ENCODE measurements at places on chromosomes 2 and 18. TPM values are rescaled to one million over a fixed set of nuclear protein-coding genes. Genes with fewer than 3 reads are reported as not detected.

The RBM44 gene
- 4.0 TPM for total RNA-seq

GRCh38 chr2:21163213-21163612 is 39.4 kb downstream of the TDRD15 start:
- no peak for DNase-seq

- DNase-seq = no peak
These were observed 653.0 kb downstream of the RNF144A start for GRCh38 chr2:7570247-7570646.

The DSG4 gene
- not detected for total RNA-seq

The CYBRD1 gene
- 1.3 TPM for total RNA-seq

DNA sequence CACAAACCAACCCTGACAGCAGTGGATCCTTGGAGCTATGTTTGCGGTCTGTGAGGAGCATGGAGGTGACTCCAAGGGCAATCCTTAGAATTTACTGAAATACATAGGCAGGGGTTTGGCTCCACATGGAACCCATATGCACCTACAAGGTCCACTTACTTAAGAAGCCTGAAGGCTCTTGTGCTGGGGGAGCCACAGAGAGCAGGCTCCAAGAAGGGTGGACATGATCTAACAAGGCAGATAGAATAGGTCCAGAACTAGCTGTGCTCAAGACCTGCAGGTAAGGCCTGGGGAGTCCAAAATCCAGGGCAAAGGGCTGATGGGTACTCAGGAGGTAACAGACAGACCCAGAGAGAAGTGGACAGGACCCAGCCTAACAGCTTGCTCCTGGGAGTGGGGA is 1.2 kb upstream of the CDK5R2 start:
- no peak for DNase-seq

GRCh38 chr2:225337183-225337582 is 62.3 kb upstream of the NYAP2 start:
- no peak for DNase-seq

DNA sequence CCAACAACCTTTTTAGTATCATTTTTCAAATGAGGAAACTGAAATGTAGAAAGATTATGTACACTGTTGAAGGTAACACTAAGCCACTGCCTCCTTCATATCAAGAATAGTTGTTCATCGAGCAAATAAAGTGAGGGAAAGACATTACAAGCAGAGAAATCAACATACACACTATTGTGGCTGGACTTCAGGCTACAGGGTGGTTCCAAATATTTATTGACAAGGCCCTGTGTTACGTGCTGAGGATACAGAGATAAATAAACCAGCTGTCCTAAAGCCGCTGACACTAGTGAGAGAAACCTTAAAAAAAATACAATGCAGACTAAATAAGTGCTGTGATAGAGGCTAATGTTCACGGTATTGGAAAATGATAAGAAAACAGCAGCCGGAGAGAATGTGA is 1.9 kb upstream of the LNPK start:
- DNase-seq = no peak

GRCh38 chr2:10235909-10236550 is 66.7 kb upstream of the HPCAL1 start:
- no peak for DNase-seq

DNA sequence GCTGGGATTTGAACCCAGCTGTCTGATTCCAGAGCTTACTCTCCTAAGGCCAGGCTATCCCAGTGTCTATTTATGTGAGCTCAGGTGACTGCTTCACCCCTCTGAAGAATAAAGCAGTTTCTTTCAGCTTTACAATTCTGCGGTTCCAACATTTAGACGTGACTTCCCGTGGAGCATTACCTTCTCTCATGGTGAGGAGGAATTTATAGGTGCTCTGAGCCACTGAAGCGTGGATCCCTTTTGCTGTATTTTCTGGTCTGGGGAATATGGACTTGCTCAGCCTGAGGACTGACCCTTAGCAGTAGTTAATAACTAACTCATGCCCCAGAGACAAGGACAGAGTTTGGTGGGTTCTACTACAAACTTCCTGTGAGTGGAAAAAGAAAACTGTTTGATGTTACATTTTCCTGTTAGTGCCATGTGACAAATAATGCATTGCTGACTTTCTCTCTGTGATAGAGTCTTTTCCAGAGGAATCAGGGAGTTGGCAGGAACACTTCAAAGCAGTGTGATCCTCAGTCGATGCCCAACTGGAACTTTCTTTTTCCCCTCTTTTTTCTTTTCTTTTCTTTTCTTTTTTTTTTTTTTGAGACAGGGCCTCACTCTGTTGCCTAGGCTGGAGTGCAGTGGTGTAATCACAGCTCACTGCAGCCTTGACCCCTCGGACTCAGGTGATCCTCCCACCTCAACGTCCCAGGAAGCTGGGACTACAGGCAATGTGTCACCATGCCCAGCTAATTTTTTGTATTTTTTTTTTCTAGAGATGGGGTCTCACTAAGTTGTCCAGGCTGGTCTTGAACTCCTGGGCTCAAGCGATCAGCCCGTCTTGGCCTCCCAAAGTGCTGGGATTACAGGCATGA is 21.9 kb downstream of the CASP10 start:
- DNase-seq = no peak

GRCh38 chr18:57980573-57981307 is 63.3 kb upstream of the NEDD4L start:
- no peak for DNase-seq

All from T-helper 17 cell (primary cell).